Liver (tissue), 10 donors: ENCODE measurements at places on chromosomes 12 and 14.

DNA sequence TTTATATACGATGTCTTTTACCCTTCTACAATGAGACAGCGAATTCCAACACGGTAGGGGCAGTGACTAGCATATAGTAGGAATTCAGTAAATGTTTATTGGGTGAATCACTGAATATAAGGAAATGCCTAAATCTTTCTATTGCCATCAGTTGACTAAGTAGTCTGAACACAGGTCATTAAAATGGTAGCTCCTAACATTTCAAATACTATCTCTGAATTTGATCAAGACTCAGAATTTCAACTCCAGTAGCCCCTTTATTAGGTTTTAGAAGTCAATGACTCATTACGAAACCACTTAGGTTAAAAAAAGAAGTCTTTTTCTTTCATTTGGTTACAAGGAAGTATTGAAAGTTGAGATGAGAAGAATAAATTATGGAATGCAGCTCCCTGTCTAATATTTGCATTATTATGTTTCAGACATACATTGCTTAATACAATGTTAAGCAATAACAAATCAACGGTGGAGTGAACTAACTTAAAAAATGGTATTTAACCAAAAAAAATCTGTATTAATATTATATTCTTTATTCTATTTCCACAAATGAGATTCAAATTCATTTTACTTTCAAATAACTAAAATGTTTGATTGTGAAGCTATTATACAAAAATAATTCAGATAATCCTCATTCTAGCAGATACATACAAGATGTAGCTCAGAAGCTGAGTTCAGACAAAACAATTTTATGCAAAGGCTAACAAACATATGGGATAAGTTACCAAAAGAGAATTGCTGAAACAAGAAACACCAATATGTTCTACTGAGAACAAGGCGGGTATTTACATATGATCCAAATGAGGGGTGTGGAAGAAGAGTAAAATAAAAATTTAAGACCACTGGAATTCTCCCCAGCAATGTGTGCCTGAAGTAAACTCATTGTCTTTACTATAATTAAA lies 302.7 kb downstream of the CEP128 start:
- DNase-seq = no peak

GRCh38 chr14:105487449-105487985 lies 831 bp downstream of the CRIP1 start:
- no peak for DNase-seq

- DNase-seq = no peak
These were observed 423.2 kb downstream of the GLT1D1 start for GRCh38 chr12:129276361-129277060.

DNA sequence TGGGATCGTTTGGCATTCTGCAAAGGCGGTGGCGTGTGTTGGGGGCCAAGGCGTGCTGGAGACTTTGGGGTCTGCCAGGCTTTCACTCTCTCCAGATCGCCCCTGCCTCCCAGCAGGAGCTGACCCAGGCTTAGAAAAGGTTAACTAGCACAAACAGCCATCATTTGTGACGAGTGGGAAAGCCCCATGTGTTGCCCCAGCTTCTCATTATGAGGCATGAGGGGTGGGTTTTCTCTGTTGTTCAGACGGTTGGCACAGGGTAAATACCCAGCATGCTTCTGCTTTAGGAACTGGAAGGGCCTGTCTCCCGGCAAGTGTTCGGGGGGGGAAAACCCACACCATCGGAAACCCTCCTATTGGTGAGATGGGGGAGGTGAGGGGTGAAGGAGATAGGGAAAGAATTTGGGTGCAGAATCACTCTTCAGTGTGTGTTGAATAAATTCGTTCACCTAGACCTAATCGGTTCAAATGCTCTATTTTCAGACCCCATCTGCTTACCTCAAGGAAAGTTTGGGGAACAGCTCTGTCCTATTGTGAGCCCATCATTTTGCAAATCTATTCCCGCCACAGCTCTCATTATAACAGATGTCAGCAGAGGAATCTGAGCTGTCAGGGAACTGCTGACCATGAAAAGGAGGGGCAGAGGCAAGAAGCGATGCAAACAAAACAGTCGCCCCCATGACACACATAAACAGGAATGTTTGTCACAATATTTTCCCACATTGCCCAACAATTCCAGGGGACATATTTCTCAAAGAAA lies 34.7 kb upstream of the C12orf42 start:
- DNase-seq = no peak

DNA sequence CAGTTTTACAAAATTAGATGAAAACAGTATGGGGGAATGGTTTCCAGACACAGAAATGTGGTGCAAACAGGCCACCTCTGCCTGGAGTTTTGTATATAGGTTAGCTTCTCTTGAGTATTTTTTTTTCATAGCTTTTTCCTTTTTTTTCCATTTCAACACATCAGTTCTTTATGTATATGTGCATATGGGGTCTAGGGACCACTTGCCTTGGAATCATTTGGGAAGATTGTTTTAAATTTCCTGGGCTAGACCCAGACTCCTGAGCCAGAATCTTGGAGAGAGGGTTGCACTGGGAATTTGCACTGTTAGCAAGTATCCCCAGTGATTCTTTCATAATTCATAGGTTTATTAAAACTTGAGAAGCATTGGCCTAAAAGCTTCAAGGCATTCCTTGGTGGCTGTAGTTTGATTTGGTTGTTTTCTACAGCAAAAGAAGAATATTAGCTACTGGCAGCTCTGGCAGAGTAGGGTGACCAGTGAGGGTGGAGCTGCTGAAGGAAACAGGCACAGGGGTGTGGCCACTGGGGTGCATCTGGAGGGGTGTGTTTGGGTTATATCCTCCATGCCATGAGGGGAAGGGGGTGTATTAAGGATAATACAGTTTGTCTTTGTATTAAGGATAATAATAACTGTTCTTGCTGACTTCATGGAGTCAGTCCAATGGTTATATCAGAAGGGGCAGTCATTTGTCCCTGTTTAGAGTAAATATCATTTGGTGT lies 22.8 kb downstream of the PPP1R36 start:
- DNase-seq = no peak

- peak; percentile 75 for DNase-seq
These were observed 74.3 kb downstream of the RFLNA start for GRCh38 chr12:124369055-124369826.

DNA sequence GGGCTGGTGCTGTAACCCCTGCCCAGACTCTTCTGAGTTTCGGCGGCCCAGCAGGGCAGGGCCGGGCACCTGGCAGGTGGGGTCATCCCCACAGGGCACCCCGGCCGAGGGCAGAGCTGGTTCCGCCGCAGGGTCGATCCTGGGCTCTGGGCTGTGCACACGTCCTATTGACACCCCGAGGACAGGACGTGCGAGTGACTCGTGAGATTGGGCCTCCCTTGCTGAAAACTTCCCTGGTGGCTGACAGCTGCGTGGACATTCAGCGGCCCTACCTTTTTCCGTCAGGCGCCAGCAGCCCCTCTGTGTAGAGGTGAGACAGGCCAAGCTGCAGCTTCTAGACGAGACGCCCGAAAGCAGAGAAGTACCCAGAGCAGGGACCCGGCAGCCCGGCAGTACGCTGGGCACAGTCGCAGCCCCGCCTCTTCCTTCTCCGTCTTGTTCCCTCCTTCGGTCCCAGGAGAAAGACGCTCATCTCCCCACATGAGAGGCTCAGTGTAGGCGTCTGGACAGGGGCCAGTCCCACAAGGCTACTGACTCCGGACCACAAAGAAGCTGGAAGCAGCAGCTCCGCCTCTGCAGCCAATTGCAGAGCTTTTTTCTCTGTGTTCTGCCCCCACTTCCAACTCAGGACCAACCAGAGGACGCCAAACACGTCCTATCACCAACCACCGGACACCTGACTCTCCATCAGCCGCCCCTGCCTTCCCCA lies at the start of gene LRCOL1:
Gene LRCOL1 (minus strand): TSS at position 532 of the 709 bp plus-strand sequence. CDS start 4,331 bp downstream, outside the sequence.
- no peak for DNase-seq

DNA sequence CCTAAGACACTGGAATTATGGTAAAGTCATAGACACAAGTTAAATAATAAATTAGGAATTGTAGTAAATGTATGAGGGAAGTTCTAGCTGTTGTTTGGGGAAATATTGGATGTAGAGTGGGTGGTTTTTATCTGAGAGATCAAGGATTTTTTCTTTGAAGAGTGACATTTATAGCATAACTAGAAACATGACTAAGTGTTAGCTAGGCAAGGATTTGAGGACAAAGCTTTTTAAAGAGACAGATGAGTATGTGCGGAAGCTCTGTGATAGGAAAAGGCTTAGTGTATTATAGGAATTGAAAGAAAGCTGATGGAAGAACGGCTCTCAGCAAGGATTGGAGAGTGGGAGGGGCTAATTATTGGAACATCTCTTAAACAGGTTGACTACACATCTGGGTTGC lies 24.5 kb downstream of the PDZRN4 start:
- no peak for DNase-seq

DNA sequence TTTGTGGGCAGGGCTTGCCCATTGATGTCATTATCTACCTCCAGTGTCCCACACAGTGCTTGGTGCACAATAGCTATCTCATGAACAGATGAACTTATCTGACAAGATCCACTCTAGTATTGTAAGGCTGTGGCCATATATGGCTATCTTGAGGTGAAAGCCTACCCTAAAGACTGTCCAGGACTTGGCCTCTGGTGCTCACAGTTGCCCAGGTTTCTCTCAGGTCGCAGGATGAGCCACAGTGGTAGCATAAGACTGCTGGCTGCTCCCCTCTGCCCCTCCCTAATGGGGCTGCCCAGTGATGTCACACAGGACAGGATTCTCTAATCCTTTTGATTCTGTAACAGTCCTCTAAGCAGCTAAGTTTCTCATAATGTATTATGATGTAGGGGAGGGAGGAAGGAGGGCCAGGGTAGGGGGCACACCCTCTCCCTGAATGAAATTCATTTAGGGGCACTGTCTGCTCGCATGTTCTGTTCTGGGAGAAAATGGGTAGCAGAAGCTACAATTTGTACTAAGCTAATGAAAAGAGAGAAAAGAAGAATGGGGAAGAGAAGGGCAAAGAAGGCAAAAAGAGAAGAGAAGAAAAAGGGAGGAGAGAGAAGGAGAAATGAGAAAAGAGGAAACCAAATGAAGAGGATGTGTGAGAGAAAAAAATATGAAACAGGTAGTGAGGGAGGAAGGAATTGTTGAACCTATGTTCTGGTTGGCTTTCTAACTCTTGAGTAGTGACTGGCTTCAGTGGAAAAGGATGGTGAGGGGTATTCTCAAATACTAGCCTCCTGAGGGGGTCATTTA lies 3.4 kb upstream of the PPM1A start:
- no peak for DNase-seq

DNA sequence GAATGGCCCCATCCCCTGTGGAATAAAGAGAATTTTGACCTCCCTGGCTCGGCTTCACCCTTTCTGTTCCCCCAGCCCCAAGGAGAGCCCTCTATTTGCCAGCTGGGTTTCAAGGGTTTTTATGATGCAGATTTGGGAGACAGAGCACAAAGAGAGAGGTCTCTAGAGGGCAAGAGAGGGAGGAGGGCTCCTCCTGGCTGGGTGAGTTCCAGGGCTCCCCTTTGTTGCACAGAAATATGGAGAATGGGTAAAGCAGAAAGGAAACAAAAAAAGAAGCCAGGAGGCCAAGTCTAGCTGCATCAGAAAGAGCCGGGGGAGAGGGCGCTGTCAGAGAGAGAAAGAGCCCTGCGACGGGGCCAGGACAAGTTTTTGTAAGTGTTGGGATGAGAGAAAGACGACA lies 319.6 kb upstream of the RTL1 start:
- peak; percentile 27 for DNase-seq

DNA sequence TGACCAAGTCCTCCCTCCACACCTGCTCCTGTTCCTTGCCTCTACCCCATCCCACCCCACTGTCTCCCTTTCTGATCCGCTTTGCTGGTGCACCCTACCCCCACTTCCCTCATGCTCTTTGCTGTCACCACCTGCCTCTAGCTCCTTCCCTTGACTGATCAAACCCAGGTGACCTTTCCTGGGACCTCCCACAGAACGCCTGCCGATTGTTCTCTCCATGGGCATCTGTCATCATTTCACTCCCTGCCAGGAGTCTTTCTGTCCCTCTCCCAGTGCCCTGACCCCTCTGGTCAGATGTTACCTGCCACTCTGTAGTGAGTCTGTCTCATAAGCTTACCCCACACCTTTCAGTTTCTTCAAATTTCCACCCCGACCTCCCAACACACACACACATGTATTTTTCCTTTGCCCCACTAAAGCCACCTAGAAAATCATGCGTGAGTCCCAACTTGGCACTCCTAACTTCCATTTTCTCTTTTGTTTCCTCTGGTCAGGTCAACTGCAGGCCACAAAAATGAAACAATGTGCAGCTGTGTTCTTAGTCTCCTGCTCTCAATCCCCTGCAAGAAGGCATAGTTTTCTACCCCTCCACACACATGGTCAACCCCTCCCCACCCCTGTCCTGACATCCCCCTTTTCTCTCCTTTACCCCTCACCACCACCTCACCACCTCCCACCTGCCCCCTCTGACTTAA lies 229.8 kb downstream of the DPF3 start:
- no peak for DNase-seq

DNA sequence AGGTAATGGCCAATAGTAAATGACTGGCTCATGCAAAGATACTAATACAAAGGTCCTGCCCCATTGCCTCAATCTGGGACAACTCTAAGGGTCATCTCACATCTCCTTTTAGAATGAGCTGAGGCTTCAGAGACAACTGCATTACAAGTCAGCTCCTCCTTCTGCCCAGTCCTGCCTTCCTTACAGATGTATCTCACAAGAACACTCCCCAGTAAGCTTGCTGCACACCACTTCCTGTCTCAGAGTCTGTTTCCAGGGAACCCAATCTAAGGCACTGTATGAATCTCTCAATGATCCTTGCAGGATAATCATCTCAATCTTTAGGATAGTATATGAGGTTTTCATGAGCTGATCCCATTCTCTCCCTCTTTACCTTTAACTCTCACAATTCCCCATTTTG lies 57.8 kb upstream of the ZDHHC17 start:
- no peak for DNase-seq

GRCh38 chr12:19456176-19456575 lies 16.9 kb downstream of the AEBP2 start:
- DNase-seq = no peak
